ENCODE measurements at places on chromosomes 12 and 14. TPM values are rescaled to one million over a fixed set of nuclear protein-coding genes. Genes with fewer than 3 reads are reported as not detected.

Gene FITM1
- 1.4 TPM for total RNA-seq

Gene PRKAG1
- 41.4 TPM for total RNA-seq

DNA sequence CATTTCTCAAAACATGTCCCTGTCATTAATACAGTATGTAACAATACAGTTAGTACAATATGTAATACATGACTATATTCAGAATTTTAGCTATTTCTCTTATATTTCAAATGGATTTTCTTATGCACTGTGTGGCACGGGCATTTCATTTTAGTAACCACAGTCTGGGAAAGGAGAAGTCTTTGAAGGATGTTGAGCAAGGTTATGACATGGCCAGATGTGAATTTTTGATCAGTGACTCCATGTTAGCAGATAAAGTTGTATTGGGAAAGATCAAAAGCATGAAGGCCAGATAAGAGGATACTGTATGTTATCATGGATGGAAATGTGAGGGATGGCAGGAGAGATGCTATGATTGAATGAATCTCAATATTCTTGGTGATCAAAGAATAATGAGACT, 285.2 kb downstream of the NAV3 start:
- no peaks in the 10 kb centered on the region for H3K36me3 ChIP-seq
- no peak overlapping the region for H3K27ac ChIP-seq
- DNase-seq, result no peak
- H3K4me1 ChIP-seq, result no peaks in the 10 kb centered on the region

- H3K36me3 ChIP-seq, result peaks cover 6% of the 10 kb centered on the region
- H3K27ac ChIP-seq, result peak overlapping the region; percentile 34
- peaks cover 5% of the 10 kb centered on the region for H3K4me1 ChIP-seq
- no peak overlapping the region for H3K4me3 ChIP-seq
Measured at GRCh38 chr14:35068238-35069012, 22.4 kb downstream of the FAM177A1 start.

DNA sequence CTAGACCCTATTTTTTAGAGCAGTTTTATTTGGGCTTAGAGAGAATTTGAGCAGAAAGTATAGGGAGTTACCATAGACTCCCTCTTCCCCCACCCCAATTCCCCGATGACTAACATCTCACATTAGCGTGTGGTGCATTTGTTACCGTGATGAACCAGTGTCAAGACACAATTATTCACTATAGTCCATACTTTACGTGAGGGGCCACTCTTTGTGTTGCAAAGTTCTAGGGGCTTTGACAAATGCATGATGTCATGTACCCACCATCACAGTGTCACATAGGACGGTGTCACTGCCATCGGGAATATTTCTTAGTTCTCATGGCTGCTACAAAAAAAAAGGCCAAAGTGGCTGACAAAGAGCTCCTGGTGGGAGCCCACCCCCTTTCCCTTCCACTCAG, 119.1 kb downstream of the PHETA1 start:
- H3K36me3 ChIP-seq, result peaks cover 2% of the 10 kb centered on the region
- H3K27ac ChIP-seq, result no peak overlapping the region
- H3K27me3 ChIP-seq, result peaks cover 55% of the 10 kb centered on the region
- no peak overlapping the region for H3K4me3 ChIP-seq
- no peaks in the 10 kb centered on the region for H3K4me1 ChIP-seq
